ENCODE measurements at places on chromosomes 16 and 17.

DNA sequence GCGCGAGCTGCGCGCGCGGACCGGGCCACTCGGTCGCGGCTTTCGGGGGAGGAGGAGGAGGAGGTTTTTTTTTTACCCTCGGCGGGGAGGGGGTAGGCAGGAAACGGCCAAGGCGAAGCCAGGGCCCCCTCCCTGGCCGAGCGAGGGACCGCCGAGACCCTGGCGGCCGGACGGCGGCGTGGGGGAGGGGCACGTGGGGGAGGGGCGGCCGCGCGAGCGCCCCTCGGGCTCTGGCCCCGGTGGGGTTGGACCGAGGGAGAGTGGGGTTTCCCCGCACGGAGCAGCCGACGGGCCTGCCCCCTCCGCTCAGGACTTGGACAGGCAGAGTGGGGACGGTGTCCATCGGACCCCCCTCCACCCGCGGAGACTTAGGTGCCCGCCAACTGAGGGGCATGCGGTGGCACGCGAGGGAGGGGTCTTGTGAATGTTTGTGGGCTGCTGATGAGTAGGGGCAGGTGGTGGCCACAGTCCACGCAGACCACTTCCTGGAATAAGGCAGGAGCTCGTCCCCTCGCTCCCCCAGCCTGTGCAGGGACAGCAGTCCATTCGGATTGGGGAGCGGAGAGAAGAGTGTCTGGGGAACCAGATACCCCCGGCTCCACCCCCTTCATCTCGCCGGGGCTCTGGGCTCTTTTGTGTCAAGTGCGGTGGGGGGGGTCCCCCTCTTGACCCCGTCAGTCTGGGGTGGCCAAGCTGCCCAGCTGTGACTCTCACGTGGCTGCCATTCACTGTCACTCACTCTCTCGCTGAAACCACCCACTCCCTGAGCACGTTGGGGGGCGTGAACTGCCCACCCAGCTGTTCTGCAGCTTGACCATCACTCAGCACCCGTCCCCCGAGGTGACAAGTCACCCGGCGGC, 3.0 kb upstream of the CHD3 start:
- H3K36me3 ChIP-seq: no peaks in the 10 kb centered on the region
- peak overlapping the region; percentile 97 for H3K4me3 ChIP-seq
- peaks cover 91% of the 10 kb centered on the region for H3K4me1 ChIP-seq

DNA sequence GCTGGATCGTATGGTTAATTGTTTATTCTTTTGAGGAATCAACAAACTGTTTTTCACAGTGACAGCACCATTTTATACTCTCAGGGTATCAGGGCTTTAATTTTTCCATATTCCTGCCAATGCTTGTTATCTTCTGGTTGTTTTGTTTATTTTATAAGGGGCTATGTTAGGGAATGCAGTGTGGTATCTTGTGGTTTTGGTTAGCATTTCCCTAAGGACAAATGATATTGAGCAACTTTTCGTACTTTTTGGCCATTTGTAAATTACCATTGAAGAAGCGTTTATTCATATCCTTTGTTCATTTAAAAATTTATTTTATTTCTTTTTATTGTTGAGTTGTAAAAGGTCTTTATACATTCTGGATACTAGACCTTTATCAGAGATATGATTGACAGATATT, 322.0 kb upstream of the SALL1 start:
- H3K27ac ChIP-seq: no peak overlapping the region
- H3K4me1 ChIP-seq: no peaks in the 10 kb centered on the region
- no peaks in the 10 kb centered on the region for H3K36me3 ChIP-seq
- no peak for DNase-seq
- no peak overlapping the region for H3K4me3 ChIP-seq

DNA sequence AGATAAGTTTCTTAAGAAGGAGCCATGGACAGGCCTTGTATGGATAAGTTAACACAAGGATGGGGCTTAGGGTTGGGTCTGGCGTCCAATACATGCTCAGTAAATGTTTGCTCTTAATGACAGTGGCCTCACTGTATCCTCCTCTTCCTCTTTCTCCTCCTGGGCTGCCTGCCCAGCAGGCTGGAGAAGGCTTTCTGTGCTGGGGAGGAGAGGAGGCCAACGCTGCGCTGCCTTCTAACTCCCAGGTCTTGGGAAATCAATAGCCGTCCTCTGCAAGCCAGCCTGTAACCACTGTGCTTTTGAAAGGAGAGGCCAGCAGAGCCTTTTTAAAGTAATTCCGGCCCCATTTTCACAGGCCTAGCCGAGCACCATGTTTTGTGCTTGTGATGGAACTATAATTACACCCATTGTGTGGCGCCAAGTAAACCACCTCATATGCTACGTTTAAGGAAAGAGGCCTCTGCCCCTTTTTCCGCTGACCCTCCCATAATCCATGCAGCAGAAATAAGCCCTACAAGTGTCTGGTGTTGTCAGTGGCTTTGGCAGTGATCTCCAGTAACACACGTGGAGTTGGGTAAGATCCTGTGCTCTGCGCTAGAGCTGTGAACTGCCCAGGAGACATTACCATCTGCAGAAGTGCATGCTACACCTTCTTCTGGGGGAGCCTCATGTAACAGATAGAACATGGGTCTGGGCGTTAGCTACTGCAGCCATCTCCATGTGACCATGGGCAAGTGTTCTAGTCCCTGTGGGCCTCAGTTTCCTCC, 368.2 kb downstream of the SNX29 start:
- H3K27ac ChIP-seq: no peak overlapping the region
- no peaks in the 10 kb centered on the region for H3K27me3 ChIP-seq
- DNase-seq: no peak

DNA sequence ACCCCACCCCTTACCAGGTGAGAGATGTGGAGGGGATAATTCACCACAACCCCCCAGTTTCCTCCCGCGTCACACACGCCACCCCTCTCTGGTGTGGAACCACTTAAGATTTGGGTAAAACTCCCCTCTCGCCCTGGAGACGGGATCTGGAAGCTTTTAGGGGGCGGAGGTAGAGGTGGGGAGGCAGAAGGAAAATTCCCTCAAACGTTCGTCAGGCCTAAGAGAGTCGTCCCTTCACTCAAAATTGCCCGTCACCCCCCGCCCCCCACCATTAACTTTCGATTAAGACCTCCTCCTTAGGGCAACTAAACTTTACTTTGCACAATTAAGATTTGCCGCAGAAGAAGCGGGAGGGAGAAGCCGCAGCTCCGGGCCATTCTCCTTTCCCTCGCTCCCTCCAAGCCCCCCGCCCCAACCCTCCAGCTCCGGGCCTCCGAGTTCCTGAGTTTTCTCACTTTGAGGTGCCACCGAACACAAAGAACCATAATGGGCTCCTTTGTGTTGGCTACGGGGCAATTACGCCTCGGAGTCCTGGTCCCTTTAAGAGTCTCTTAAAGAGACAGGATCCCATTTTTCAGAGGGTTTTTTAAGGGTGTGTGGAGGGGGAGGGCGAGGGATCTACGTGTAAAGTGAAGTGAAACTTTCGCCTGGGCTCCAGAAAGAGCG, 985 bp upstream of the FZD2 start:
- H3K4me1 ChIP-seq: peaks cover 41% of the 10 kb centered on the region
- peak overlapping the region; percentile 78 for H3K27ac ChIP-seq
- no peaks in the 10 kb centered on the region for H3K36me3 ChIP-seq
- no peak for DNase-seq
- H3K27me3 ChIP-seq: no peaks in the 10 kb centered on the region

DNA sequence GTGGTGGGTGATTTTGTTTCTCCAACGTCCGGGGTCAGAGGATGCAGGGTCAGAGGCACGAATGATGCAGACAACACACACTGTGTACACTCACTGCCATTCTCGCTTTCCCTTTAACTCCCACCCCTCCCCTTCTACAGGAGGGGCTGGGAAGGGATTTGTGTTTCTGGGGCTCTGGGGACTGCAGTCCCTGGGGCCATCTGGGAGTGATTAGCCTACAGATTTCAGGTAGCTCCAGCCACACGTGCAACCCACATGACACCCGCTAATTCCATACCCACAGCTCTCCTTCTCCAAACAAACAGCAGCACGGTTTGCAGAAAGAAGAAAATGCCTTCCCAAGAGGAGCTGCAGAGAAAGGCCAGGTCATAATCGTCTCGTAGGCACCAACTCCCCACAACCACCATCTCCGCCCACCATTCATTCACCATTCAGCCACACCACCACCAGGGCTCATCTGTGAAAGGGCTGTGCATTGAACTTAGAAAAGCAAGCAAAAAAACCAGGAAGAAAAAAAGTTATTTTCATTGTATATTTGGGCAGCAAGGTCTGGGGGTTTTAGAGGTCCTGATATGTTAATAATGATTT, 9.4 kb upstream of the SOX9 start:
- no peak for DNase-seq
- H3K27me3 ChIP-seq: no peaks in the 10 kb centered on the region
